ENCODE measurements at places on chromosomes 5 and 9.

DNA sequence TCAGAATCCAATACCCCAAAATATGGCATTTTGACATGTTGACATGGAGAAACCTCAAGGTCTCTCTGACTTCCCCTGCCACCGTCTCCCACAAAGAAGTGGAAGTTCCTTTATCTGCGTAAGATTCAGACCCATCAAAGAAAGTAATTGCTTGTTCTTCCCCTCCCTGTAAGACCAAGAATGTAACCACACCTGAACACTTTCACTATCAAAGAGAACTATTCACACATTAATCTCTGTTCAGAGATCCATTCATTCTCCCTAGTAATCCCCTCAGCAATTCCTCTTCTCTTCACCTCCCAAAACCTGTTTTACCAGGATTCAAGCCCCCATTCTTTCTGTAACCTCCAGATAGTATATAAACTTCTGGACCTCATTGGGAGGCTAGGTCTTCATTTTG is 4.1 kb upstream of the SLC1A1 start:
- H3K4me1 ChIP-seq: peaks cover 8% of the 10 kb centered on the region
- peaks cover 4% of the 10 kb centered on the region for H3K27me3 ChIP-seq
- H3K36me3 ChIP-seq: no peaks in the 10 kb centered on the region
- no peak overlapping the region for H3K27ac ChIP-seq
- DNase-seq: no peak

DNA sequence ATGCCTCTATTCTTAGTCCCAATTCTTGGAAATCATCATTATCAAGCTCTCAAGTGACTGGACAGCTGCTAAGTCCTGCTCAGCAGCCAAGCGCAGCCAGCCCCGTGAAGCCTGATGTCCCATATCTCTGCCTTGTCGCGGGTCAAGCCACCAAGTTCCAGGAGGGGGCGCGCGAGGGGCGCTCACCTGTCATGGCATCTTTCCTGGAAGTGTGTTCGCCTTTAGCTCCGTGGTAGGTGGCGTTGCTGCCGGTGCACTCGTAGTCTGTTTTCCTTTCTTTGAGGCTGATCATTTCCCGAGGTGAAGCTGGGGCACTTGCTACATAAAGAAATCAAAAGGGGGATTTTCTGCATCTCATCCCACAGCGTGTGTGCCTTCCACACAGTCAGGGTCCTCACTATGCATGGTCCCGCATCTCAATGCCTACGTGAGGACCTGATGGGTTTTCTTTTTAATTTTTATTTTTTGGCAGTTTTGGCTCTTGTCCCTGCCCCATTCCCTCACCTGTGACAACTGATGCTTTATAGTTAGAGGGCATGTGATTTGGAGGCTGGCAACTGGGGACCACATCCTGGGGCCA is 227.0 kb upstream of the DAP start:
- peaks cover 8% of the 10 kb centered on the region for H3K4me1 ChIP-seq
- DNase-seq: peak; percentile 18
- peaks cover 18% of the 10 kb centered on the region for H3K27me3 ChIP-seq
- peak overlapping the region; percentile 4 for H3K4me3 ChIP-seq

DNA sequence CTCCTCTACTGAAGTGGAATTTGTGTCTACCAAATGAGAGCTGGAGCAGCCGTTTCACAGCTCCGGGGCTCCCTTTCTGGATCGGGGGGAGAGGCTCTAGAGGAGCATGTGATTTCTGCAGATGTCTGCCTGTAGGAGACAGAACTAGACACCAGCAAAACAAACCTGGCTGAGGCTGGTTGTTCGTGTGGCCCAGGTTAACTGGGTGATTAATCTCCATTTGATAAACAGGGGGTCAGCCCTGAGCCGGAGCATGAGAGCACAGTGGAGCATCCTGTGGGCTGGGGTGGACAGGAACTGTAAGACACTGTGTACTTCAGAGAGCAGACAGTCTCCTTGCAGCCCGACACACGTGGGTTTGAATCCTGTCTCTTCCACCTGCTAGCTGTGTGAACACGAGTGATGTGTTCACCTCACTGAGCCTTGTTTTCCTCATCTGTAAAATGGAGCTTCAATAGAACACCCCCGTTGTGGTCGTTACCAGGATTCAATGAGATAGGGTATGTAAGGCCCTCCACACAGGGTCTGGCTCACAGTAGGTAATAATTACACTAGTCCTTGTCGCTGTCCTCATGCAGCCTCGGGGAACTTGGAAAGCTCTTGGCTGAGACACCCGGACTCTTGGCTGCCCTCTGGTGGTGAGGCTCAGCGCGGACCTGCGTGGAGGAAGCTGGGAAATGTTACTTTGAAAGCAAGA is 12.9 kb downstream of the CXCL14 start:
- peaks cover 9% of the 10 kb centered on the region for H3K27me3 ChIP-seq
- H3K27ac ChIP-seq: no peak overlapping the region
- H3K4me3 ChIP-seq: no peak overlapping the region
- no peaks in the 10 kb centered on the region for H3K36me3 ChIP-seq

GRCh38 chr9:11340654-11341053 is 727.9 kb upstream of the PTPRD start:
- H3K27me3 ChIP-seq: no peaks in the 10 kb centered on the region
- no peak for DNase-seq
- H3K27ac ChIP-seq: no peak overlapping the region

GRCh38 chr5:92687821-92688722 is 892.9 kb downstream of the NR2F1-AS1 start:
- no peak for DNase-seq
- peaks cover 1% of the 10 kb centered on the region for H3K36me3 ChIP-seq

DNA sequence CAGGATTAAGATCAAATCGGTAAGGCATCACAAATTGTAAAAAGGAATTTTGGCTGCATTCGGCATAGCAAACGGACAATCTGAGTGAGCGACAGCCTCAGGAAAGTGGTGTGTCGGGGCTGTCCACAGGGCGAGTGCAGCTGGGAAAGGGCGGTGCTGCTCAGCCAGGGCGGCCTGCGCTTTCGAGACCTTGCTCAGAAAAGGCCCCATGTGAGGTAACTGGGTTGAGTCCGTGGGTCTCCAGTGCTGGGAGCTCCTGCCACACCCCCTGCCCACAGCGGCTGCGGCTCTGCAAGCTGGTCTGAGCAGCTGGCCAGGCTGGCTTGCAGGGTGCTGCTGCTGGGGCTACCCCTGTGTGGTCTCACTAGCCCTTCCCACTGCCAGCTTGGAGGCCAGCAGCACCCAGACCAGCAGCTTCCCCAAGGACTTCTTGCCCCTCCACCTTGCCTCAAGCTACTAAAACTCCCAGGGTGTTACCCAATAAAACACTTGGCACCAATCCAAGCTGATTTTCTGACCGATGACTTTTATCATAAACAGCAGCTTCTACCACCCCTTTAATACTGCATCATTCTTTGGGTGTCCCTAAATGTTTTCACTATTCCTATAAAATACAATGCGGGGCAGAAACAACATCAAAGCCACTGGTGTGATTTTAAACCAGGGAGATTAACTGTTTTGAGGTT is 6.2 kb downstream of the SURF2 start:
- no peak overlapping the region for H3K27ac ChIP-seq
- H3K27me3 ChIP-seq: no peaks in the 10 kb centered on the region
- DNase-seq: no peak
- peaks cover 11% of the 10 kb centered on the region for H3K4me1 ChIP-seq
- H3K4me3 ChIP-seq: no peak overlapping the region
- H3K36me3 ChIP-seq: peaks cover 21% of the 10 kb centered on the region

DNA sequence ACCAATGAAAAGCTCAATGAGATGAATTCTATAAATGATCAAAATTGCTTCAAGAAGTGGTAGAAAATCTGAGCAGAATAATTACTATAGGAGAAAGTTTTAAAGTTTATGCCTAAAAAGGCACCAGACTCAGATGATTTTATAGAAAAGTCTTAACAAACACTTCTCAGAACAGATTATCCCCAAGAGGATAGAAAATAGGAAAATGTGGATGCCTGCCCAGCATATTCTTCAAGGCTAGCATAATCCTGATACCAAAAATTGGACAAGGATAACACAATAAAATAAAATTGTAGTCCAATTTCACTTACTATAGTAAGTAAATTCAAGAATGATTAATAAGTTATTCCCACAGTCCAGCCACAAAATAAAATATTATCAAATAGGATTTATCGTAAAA is 397.0 kb downstream of the NR2F1-AS1 start:
- H3K27ac ChIP-seq: no peak overlapping the region
- no peaks in the 10 kb centered on the region for H3K4me1 ChIP-seq
- H3K27me3 ChIP-seq: no peaks in the 10 kb centered on the region
- no peaks in the 10 kb centered on the region for H3K36me3 ChIP-seq
- DNase-seq: no peak
- no peak overlapping the region for H3K4me3 ChIP-seq

DNA sequence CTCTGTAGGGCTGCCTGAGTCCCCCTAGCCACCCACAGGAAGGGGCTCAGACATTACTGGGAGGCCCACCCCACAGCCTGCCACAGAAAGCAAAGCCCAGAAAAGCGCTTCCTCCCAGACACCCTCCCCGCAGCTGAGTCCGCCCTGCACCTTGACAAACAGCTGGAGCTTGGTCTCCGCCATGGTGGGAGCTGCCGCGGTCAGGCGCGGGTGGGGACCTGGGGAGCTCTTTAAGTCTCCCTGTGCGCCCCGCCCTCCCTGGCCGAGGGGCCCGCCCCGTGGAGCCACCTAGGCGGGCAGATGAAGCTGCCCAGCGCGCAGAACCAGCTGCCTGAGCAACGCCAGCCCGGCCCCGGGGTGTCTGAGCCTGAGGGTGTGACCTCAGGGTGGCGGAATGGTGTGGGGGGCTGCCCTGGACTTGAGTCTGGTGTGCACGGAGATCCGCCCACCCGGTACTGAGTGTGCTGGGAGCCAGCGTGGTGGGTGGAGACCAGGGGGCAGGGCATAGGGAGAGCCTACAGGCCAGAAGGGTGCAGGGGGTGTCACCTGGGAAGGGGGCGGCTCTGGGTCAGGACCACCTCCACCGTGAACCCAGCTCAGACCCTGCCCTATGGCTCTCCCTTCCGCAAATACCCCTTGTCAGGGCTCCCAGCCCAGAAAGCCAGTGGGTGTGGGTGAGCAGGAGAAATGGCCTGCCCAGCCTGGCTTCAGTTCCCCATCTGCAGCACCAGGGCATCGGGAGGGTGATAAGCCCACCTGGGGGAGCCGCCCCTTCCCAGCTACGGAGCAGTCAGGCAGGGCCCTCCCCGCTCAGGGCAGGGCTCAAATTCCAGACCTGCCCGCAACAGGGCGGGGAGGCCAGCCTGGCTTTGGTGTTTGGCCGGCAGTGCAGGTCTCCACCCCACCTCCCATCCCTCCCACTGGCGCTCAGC is at the start of gene CLIC3:
CLIC3 (minus strand) TSS at position 208 of the 932 bp plus-strand sequence; CDS start at position 183, 25 bp downstream.
- no peak within 1 kb of the TSS for H3K27ac ChIP-seq
- peaks cover 2% of the 10 kb centered on the region for H3K27me3 ChIP-seq
- H3K36me3 ChIP-seq: no peaks in the 10 kb centered on the region
- peak within 1 kb of the TSS; percentile 54 for H3K4me3 ChIP-seq
- peaks cover 22% of the 10 kb centered on the region for H3K4me1 ChIP-seq
- DNase-seq: no peak

- DNase-seq: no peak
- no peaks in the 10 kb centered on the region for H3K36me3 ChIP-seq
- H3K4me3 ChIP-seq: no peak overlapping the region
- no peak overlapping the region for H3K27ac ChIP-seq
Observed at GRCh38 chr9:127589955-127590370, 22.1 kb upstream of the STXBP1 start.

DNA sequence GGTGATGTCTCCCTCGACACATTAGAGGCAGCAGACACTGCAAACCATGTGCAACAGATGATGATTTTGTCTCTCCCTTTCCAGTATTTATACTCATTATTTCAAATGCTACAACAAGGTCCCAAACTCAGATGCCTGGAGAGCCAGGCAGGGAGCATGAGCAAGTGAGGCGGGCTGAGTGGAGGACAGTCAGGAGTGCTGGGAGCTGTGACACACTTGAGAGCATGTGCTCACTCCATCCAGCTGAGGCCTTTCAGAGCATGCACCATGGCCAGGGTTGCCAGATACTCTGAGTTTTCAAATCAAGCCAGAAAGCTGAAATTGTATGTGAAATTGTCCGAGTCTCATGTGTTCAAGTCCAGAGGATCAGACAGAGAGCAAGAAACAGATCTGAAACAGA is 55.8 kb upstream of the SLC2A8 start:
- peaks cover 12% of the 10 kb centered on the region for H3K36me3 ChIP-seq
- no peak overlapping the region for H3K27ac ChIP-seq
- no peaks in the 10 kb centered on the region for H3K27me3 ChIP-seq
- no peak for DNase-seq
- H3K4me1 ChIP-seq: no peaks in the 10 kb centered on the region

GRCh38 chr5:73587923-73588322 is 22.4 kb downstream of the UTP15 start:
- no peak overlapping the region for H3K27ac ChIP-seq
- no peak for DNase-seq
- H3K36me3 ChIP-seq: no peaks in the 10 kb centered on the region
- no peak overlapping the region for H3K4me3 ChIP-seq

GRCh38 chr9:97769208-97769607 is 72.1 kb upstream of the XPA start:
- H3K4me1 ChIP-seq: no peaks in the 10 kb centered on the region
- no peak overlapping the region for H3K4me3 ChIP-seq
- H3K27ac ChIP-seq: no peak overlapping the region
- no peaks in the 10 kb centered on the region for H3K36me3 ChIP-seq
- peaks cover 19% of the 10 kb centered on the region for H3K27me3 ChIP-seq

DNA sequence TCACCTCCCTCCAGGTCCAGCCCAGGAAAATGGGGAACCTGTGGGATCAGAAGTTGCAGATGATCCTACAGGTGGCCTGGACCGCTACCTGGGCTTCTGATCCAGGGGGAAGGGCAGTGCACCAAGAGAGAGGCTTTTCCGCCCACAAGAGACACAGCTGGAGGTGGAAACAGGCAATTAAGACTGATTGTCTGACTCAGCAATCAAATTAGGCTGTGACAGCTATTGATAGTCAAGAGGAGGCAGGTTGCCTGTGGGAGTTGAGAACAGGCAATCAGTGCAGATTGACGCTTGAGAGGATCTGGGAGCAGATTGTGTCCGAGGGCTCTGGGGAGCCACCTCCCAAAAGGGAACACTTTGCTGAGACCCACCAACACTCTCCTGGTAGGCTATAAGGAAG is 71.1 kb upstream of the SLC44A1 start:
- no peak for DNase-seq
- no peak overlapping the region for H3K4me3 ChIP-seq
- H3K36me3 ChIP-seq: no peaks in the 10 kb centered on the region
- no peaks in the 10 kb centered on the region for H3K4me1 ChIP-seq

- H3K27ac ChIP-seq: no peak overlapping the region
- H3K4me1 ChIP-seq: no peaks in the 10 kb centered on the region
- no peaks in the 10 kb centered on the region for H3K36me3 ChIP-seq
Observed at GRCh38 chr9:88745276-88746001, 210.5 kb downstream of the NXNL2 start.

- H3K4me1 ChIP-seq: peaks cover 24% of the 10 kb centered on the region
- DNase-seq: no peak
- H3K36me3 ChIP-seq: no peaks in the 10 kb centered on the region
Observed at GRCh38 chr5:76855961-76856360, 6.1 kb downstream of the S100Z start.

- H3K27me3 ChIP-seq: no peaks in the 10 kb centered on the region
- H3K4me3 ChIP-seq: peak overlapping the region; percentile 77
- H3K4me1 ChIP-seq: peaks cover 12% of the 10 kb centered on the region
- peaks cover 9% of the 10 kb centered on the region for H3K36me3 ChIP-seq
Observed at GRCh38 chr9:131530546-131530919, 530 bp downstream of the UCK1 start.

GRCh38 chr9:83006378-83006777 is 56.6 kb downstream of the RASEF start:
- peaks cover 6% of the 10 kb centered on the region for H3K27me3 ChIP-seq
- H3K27ac ChIP-seq: no peak overlapping the region
- no peaks in the 10 kb centered on the region for H3K4me1 ChIP-seq
- DNase-seq: no peak
- no peak overlapping the region for H3K4me3 ChIP-seq
- no peaks in the 10 kb centered on the region for H3K36me3 ChIP-seq

- no peak for DNase-seq
- H3K27ac ChIP-seq: no peak overlapping the region
- no peaks in the 10 kb centered on the region for H3K4me1 ChIP-seq
- H3K36me3 ChIP-seq: no peaks in the 10 kb centered on the region
- H3K4me3 ChIP-seq: no peak overlapping the region
- H3K27me3 ChIP-seq: peaks cover 6% of the 10 kb centered on the region
Observed at GRCh38 chr5:123297866-123298265, 125.3 kb downstream of the CEP120 start.
